Activated effector memory CD4-positive, alpha-beta T cell treated with Interleukin-2 at 50 U/mL for 16 hours (primary cell): ENCODE measurements at places on chromosomes 2 and 18.

DNA sequence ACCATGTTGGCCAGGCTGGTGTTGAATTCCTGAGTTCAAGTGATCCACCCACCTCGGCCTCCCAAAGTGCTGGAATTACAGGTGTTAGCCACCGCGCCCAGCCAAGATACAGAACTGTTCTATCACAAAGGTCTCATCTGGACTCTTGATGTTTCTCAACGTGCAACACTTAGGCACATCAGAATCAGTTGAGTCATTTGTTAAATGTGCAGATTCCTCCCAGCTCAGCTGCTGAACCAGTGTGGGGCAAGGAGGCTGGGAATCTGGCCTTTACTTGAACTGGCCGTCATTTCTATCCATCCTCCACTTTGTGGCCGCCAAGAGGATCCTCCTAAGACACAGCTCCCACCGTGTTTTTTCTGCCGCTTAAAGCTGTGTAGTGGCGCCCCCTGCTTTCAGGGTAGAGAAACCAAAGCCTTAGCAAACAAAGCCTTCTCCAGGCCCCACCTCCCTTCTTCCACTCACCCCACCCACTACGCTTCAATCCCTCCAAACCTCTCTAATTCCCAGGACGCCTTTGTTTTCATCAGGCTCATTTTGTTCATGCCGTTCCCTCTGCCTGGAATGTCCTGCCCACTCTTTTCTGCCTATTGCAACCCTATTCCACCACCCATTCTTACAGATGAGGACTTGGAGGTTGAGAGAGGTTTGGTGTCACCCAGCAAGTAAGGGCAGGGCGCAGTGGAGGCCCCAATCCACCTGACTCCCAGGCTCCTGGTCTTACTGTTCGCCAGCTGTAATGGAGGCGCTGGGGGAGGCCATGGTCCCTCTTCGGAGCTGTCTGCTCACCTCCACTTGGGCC is 776 bp upstream of the SPEG start:
- no peak for DNase-seq

DNA sequence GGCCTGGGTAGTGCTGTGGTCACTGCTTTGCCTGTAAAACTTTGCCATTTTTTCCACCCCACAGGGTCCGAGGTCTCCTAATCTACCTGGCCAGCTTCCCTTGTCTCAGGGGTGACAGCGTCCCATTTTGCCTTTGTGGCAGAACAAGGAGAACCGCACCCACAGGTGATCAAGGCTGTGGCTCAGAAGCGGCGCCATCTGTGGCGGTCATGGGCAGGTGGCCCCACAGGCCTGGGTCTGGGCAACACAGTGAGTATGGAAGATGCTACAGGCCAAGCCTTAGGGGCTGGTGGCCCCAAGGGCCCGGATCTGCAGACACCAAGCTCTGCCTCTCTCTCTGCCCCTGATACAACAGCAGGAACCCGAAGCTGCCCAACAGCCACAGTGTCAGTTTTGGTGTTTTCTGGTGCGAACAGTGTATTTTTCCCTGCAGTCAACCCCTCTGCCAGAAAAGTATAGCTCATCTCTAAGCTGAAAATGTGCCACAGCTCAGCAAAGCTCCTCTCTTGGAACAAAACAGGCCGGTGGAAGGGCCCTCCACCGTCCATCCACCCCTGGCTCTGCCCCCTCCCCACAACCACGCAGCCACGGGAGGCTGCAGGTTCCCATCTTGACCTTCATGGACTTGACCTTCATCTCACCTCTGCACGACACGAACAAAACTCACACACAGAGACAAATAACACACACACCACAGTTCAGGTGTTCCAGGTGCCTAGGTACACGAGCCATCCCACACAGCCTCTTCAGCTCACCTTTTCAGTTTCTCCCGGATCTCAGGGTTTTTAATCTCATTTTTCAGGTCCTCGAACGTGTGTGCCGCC is 96.7 kb downstream of the PXDN start:
- DNase-seq: no peak

GRCh38 chr18:45370255-45371010 is 244.8 kb upstream of the SLC14A2 start:
- no peak for DNase-seq

DNA sequence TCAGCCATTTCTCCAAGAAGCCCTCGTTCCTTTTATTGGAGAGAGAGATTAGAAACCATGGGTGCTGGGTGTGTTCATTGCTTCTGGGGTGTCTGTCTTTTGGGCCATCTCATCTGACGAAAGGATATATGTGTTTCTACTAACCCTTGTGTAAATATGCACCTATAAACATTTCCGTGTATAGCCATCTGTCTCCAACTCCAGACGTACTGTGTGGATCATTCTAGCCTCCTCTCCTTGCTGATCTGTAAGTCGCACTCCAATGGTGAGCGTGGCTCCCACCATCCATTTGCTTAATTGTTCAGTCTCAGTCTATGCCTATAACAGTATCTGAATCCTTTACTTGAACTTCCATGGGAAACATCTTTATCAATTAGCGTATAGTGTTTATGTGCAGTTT is 1.8 kb downstream of the RBFA start:
- DNase-seq: no peak

GRCh38 chr18:33833842-33834241 is 255.8 kb downstream of the ASXL3 start:
- no peak for DNase-seq

- no peak for DNase-seq
Measured at GRCh38 chr2:63003351-63003750, 47.3 kb upstream of the OTX1 start.

DNA sequence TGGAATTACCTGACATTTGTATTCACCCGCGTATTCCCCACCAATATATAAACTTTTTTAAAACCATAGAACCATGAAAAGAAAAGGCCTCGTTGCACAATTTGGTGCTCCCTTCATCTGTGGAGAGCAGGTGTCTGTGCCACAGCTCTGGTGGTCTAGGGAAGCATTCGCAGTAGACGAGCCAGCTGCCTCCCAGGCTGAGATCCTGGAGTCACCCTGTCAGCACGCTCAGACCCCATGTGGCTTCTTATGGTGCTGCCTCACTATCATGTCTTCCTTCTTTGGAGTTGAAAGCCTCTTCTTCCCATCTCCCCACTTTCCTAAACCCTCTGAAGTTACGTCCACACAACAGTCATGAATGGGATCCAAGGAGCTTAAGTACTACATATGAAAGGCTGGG is 38.4 kb upstream of the ACKR3 start:
- DNase-seq: no peak

GRCh38 chr2:76749858-76750257 is 772.3 kb downstream of the LRRTM4 start:
- no peak for DNase-seq
